ENCODE measurements at places on chromosomes 7 and 10.

GRCh38 chr7:10122551-10123100 lies 851.0 kb upstream of the PHF14 start:
- DNase-seq: no peak

DNA sequence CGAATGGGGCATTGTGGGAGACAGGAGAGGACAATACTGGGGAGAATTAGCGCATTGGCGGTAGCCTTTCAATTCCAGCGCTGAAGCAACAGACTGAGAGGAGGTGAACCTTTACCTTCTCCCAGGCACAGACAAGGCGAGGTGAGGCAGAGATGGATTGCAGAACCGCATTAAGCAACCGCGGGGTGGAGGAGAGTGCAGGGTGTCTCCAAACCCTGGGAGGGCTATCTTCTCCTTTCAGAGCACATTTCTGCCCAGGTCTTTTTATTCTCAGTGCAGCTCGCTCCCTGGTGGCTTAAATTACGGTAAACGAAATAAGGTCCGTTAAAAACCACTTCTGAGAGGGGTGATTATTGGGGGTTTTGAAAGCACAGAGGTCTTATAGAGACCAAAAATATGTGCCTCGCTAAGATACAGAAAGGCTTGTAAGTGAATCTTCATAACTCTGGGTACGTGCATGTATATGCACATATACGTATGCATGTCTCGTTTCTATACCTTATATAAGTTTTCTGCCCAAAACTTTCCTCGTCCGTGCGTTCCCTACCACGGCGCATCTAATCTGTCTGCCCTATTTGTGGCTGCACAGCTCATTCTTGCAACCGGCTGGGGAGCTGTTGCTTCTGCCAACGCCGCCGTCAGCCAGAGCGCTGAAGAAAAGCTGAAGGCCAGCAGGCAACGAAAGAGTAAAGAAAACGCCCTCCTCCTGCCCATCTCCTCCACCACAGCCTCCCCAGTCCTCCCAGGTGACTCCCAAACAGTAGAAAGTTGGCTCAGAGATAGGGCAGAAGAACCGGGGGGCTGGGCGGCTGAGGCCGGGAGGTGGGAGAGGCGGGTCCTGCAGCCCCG lies 895 bp upstream of the ZNF804B start:
- no peak for DNase-seq

DNA sequence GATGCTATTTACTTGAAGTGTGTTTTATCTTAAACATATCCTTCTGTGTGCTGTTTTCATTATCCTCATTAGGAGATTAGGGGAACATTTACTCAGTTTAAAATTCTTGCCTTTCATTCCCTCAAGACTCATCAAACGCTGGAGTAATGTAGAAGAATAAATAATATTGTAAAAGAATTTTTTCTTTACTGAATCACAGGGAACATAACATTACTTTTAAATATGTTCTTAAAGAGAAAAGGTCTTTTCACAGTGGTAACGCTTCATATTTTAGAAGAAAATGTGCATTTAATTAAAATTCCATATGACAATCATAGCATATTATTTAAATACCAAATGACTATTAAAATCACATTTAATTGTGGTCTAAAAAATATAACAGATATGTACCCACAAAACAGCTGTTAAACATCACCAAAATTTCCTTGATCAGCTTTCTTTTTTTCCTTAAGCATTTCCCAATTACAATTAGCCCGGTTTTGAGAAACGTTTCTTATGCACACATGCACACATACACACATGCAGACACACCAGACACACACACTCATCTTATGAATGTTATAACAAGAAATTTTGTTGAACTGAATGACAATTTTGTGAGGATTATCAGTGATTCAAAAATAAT lies 102.0 kb upstream of the GLI3 start:
- no peak for DNase-seq

- no peak for DNase-seq
These were observed 180.6 kb downstream of the LRMDA start for GRCh38 chr10:75611993-75612372.

GRCh38 chr7:38317515-38317914 lies 44.1 kb upstream of the TARP start:
- no peak for DNase-seq

GRCh38 chr10:7786430-7786829 lies 1.4 kb downstream of the KIN start:
- no peak for DNase-seq

DNA sequence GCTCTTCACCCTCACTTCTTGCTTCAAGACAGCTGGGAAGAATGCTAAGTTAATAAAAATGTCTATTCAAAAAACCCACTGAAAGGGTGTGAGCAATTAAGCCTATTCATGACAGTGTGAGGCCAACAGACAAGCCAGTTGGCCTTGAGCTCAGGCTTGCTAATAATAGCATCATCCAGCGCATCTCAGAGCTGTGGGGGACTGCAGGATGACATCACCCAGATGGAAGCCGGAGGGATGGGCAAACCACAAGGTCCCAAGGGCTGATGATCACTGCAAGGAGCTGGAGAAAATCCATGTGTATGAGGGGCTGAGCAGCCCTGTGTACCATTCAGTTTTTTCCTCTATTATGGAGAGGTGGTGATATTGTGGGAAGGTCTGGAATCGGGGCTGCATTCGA lies 770.4 kb downstream of the TNS3 start:
- no peak for DNase-seq

DNA sequence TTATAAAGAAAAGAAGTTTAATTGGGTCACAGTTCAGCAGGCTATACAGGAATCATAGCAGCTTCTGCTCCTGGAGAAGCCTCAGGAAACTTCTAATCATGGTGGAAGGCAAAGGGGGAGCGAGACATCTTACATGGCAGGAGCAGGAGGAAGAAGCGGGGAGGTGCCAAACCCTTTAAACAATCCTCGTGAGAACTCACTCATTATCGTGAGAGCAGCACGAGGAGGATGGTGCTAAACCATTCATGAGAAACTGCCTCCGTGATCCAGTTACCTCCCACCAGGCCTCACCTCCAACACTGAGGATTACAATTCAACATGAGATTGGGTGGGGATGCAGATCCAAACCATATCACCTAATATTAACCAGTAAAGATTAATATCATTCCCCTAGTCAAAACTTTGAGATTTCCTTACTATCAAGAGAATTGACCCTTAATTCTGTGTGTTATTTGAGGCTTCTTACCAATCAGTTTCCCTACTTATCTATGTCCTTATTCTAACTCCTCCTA lies 1.6 kb upstream of the SMO start:
- DNase-seq: no peak

GRCh38 chr10:124963866-124964720 lies 22.2 kb downstream of the ZRANB1 start:
- no peak for DNase-seq

- no peak for DNase-seq
These were observed 186.1 kb downstream of the MTERF1 start for GRCh38 chr7:91694351-91694841.

- no peak for DNase-seq
These were observed 32.3 kb upstream of the IMMP2L start for GRCh38 chr7:111594602-111595001.

DNA sequence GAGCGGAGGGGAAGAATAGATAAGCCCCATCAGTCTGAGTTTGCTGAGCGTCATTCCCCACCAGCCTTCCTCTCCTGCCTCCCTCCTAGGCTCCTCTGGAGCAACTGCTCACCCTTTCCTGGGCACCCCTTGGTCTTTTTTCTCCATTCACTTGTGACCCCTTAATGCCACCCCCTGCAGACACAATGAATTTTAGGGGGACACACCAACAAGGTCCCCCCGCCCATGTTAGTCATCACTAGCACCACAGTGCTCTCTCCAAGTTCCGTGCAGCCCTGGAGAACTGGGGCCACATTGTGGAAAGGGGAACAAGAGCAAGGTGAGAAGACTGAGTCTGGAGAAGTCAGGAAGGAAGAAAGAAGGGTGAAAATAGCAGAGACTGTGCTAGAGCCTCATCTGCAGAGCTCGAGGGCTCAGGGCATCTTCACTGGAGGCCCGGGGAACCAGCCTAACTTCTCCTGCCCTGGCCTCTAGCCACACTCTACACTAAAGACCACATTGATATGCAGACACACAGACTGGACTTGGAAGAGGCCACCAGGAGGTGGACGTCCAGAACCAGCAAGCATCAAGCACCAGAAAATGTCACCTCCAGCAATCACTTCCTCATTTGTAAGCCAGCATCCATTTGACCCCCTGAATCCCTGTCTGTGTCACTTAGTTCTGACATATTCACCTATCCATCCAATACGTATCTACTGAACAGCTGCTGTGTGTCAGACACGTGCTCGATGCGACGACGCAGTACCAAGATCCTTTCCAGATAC lies 17.5 kb downstream of the RGR start:
- no peak for DNase-seq

DNA sequence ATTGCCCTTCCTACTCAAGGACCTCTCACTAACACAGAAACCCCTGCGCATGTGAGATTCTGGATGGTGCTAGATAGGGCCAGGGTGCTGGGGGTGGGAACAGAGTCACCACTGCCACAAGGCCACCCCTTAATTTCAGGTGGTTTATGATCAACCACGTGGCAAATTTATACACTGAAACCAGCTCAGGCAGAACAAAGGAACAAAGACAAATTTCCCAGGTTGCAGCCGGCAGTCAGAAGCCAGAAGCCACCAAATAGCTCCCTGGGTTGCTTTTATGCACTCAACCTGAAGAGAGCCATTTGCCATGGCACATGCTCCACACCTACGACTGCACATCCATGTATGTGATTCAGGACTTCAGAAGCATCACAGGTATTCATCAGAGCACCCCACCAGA lies 2.5 kb downstream of the VOPP1 start:
- DNase-seq: no peak

- DNase-seq: no peak
These were observed 97.7 kb downstream of the HIBADH start for GRCh38 chr7:27564881-27565482.

DNA sequence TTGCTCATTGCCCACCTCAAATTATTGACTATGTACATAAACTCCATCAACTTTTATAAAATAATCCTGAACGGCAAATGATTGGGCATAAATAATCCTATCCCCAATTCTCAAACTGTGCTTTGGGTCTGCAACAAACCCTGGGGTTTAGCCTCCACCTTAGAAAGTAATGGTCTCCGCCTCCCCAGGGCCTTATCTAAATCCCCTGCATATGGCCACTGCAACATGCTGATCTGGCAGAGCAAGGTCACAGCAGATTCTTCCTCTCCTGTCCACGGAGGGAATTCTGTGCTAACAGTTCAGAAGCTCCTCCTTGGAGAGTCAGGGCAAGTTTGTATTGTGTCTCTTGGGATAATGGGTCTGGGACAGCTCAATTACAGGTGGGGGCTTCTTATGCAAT lies 18.4 kb downstream of the FXYD4 start:
- no peak for DNase-seq

GRCh38 chr7:79453558-79454360 lies at the start of gene MAGI2:
MAGI2 (minus strand) TSS chr7:79453667; CDS start chr7:79453320, 347 bp downstream.
- DNase-seq: no peak

DNA sequence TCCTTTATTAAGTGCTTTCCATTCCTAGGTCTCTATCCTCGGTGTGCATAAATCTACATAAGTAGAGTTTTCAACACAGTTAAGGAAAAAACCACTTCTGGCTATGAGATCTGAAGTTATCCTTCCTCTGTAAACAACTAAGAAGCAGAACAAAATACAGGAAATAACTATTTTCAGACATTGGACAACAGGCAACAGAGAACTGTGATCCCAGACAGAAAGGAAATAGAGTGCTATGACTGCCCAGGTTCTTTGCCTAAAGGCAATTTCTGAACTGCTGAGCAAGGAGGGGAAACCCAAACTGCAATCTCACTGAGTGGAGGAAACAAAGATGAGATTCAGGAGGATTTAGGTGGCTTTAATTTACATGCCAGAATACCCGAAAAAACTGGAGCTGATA lies 285.4 kb downstream of the SNX13 start:
- no peak for DNase-seq

- no peak for DNase-seq
These were observed 161.4 kb downstream of the TFEC start for GRCh38 chr7:115869190-115869589.

DNA sequence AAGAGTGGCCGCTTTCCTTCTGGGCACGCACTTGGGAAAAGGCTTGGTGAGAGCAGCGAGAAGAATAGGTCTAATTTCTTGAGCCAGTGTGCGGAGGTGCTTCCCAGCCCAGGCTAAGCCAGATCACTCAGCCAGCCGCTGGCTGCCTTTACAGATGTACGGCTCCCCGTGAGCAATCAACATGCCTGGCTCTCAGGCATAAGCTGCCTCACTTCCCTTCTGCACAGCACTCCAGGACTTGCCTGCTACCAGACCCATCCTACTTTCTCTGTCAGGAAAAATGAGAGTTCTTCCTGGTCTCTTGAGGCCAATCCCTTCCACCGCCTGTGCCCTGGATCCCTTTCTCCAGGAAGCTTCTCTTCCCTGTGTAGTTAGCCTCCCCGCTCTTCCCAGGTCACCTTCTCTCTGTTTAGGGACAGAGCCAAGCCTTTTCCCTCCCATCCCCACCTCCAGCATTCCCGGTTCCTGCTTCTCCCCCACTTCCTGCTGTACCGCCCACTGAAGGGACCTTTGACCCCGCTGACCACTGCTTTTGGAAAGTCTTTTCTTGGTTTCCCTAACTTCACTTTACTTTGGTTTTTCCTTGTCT lies 1.1 kb upstream of the ACTR3C start:
- no peak for DNase-seq

DNA sequence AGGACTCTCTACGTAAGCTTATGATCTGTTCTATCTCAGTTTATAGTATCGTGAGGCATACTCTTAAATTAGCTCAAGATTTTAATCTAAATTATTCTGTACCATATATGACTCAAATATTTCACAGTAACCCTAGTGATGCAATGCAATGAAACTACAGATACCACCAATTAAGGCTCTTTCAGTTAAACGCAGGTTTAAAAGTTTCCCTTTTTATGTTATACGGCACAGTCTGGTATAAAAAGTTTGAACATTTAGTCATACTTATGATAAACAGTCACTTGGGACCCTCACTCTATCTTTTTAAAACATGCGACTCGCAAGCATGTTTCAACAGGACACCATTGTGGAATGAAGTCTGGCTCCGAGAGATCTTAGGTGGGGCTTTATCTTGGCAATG lies 107.2 kb downstream of the CDK6 start:
- no peak for DNase-seq

DNA sequence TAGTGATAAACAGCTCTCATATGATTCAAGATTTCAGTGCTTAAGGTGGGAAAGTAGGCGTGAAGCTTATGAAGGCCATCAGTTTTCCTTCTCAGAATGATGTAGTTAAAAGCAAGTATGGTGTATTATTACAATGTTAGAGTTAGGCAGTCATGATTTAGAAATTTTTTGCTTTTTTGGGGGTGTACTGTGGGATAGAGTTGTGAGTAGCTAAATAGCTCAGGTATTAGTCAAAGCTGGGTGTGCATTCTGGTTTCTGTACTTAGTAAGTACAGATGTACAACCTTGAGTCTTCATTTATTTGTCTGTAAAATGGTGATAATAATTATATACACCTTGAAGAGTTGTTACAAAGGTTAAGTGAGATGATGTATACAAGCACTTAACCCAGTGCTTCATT lies 52.2 kb downstream of the R3HCC1L start:
- DNase-seq: no peak

Data from GM12892 (cell line).